ENCODE measurements at places on chromosomes 3 and 15.

GRCh38 chr15:43527802-43528541, 10.6 kb downstream of the MAP1A start:
- no peak for DNase-seq

- no peak for DNase-seq
Measured at GRCh38 chr3:15997274-15997943, 177.1 kb upstream of the GALNT15 start.

DNA sequence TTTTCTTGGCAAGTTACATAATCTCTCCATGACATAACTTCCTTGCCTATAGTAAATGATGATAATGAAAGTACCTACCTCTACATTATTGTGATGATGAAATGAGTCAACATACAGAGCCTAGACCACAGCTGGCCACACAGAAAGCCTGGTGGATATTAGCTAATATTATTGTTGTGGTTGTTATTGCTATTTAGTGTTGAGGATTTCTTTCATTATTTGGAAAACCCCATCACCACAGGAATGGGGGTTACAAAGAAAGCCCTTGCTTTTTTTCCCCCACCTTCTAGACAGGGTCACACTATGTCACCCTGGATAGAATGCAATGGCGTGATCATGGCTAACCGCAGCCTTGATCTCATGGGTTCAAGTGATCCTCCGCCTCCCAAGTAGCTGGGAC, 125.0 kb downstream of the PDZRN3 start:
- DNase-seq = no peak

DNA sequence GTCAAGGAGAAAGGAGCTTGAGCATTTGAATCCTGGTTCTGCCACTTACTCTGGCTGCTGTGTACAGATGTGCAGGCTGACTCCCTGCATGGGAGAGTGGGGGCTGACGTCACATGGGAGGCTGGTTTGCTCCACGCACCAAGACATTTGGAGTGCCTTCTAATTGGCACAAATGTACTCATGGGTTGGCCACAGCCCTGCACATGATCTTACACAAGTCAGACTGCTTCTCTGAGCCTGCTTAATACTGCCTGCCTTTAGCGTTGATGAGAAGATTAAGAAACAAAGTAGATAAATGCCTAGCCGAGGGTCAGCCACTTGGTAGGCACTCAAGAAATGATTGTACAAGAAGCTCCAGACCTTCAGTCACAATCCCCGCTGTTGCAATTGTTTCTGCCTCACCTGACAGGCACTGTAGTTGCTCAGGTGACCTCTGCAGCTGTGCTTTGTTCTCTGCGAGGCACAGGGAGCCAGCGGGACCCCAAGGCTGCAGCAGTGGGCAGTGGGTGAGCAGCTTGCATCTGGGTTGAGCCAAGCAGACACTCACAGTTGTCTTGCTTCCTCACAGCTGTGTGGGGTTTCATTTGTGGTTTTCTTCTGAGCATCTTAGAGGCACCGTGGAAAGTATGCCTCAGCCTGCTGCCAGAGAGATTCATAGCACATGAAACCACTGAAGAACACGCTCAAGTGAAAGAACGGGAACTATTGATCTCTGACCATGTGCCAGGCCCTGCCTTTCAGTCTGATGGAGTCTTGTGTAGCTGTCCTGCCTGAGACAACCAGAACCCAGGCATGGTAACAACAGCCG, 33.1 kb downstream of the GRK7 start:
- peak; percentile 85 for DNase-seq

Data from NCI-H187 (cell line).